Effector memory CD4-positive, alpha-beta T cell (primary cell): ENCODE measurements at places on chromosomes 2 and 18.

DNA sequence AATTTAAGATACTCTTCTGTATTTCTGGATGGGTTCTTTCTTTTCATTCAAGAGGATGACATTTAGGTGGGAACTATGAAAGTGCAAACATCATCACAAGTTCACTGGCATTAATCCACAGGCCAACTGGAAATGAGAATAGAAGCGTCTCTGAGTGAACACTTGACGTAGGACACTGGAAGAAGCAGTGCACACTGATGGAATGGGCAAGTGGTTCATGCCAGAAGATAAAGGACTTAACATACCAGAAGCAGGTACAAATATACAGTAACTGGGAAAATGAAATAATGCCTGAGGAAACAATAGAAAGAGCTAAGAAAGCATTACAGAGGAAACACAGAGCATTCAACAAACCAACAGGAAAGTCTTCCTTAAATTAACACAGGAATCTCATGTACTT is 120.9 kb upstream of the CCDC195 start:
- no peak overlapping the region for H3K27ac ChIP-seq
- no peaks in the 10 kb centered on the region for H3K27me3 ChIP-seq
- H3K4me1 ChIP-seq = no peaks in the 10 kb centered on the region
- no peak for DNase-seq

DNA sequence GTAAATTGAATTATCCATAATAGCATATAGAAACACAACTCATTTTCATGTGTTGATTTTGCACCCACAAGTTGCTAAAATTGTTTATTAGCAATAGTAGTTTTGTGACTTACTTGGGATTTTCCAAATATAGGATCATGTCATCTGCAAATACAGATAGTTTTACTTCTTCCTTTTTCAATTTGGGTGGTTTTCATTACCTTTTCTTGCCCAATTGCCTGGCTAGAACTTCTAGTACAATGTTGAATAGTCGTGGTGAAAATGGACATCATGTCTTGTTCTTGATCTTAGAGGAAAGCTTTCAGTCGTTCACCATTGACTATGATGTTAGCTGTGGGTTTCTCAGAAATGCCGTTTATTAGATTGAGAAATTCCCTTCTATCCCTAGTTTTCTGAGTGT is 60.2 kb upstream of the TCF7L1 start:
- H3K4me3 ChIP-seq = no peak overlapping the region
- H3K27ac ChIP-seq = no peak overlapping the region
- peaks cover 3% of the 10 kb centered on the region for H3K27me3 ChIP-seq

DNA sequence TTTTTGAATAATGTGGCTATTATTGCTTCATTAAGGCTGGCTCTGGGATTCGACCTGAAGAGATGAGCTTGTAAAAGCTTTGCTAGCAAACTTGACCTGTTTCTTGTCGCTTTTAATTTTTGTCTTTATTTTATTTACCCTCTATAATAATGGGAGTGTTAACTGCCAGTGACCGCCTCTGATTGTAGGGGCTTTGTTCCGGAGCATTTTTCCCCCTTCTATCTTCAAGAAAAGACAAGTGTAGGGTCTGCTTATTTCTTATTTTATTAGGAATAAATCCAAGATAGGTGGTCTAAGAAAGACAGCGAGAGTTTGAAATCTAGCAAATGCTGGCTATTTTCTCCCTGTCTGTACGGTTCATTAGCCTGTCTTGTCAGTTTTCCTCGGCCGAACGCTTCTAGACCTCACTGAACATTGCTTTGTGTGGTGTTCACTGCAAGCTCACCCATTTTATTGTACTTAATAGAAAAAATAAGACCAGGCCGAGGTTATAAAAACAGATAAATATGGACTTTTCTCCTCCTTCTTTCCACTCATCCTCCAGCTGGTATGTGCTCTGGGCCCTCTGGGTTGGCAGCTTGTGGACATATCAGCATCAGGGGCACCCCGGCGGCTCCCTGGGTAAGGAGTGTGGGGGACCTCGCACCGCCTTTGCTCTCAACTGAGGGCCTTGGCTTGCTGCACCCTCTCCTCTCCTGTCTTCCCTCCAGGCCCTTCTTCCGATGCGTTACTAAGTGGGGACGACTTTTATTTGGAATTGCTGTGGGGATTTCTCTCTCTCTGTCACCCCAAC is 8.5 kb downstream of the MEIS1 start:
- H3K4me1 ChIP-seq = no peaks in the 10 kb centered on the region
- H3K27me3 ChIP-seq = peaks cover 20% of the 10 kb centered on the region

GRCh38 chr2:73614105-73614504 is 28.1 kb downstream of the NAT8 start:
- DNase-seq = no peak
- no peaks in the 10 kb centered on the region for H3K4me1 ChIP-seq
- H3K27ac ChIP-seq = no peak overlapping the region
- H3K4me3 ChIP-seq = no peak overlapping the region
- no peaks in the 10 kb centered on the region for H3K27me3 ChIP-seq

DNA sequence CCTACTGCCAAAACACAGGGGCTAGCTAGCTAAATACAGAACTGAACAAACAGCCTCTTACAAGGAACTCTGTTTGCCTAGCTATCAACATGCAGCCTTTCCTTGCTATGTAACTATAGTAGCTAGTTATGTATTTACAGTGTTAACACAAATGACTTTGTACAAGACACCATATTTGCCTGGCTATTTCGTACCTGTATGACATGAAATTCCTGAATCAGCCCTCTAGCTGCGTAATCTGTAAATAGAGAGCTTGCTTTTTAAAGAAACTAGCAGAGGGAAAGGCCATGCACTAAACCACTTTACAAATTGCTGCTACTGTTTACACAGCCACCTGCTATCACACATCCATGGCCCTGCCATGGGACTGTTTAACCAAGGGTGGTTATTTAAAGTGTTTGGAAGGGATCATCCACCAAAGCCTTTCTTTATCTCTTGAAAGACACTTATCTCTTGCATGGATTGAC is 248.7 kb downstream of the TFCP2L1 start:
- no peak overlapping the region for H3K27ac ChIP-seq
- H3K36me3 ChIP-seq = no peaks in the 10 kb centered on the region
- DNase-seq = no peak
- H3K4me3 ChIP-seq = no peak overlapping the region
- H3K4me1 ChIP-seq = no peaks in the 10 kb centered on the region

GRCh38 chr18:32698153-32698552 is 74.7 kb downstream of the KLHL14 start:
- H3K4me3 ChIP-seq = no peak overlapping the region
- H3K27me3 ChIP-seq = no peaks in the 10 kb centered on the region
- no peak for DNase-seq

GRCh38 chr18:6836331-6836730 is 106.8 kb downstream of the ARHGAP28 start:
- no peak for DNase-seq
- no peaks in the 10 kb centered on the region for H3K27me3 ChIP-seq
- H3K36me3 ChIP-seq = no peaks in the 10 kb centered on the region
- no peaks in the 10 kb centered on the region for H3K4me1 ChIP-seq

GRCh38 chr2:9954136-9954535 is 2.6 kb downstream of the GRHL1 start:
- no peak overlapping the region for H3K27ac ChIP-seq
- H3K36me3 ChIP-seq = no peaks in the 10 kb centered on the region
- no peak for DNase-seq
- peaks cover 9% of the 10 kb centered on the region for H3K27me3 ChIP-seq

- H3K4me1 ChIP-seq = peaks cover 32% of the 10 kb centered on the region
- H3K27ac ChIP-seq = no peak overlapping the region
- no peak for DNase-seq
- H3K27me3 ChIP-seq = no peaks in the 10 kb centered on the region
Observed at GRCh38 chr2:28427741-28428415, 35.2 kb downstream of the FOSL2 start.

DNA sequence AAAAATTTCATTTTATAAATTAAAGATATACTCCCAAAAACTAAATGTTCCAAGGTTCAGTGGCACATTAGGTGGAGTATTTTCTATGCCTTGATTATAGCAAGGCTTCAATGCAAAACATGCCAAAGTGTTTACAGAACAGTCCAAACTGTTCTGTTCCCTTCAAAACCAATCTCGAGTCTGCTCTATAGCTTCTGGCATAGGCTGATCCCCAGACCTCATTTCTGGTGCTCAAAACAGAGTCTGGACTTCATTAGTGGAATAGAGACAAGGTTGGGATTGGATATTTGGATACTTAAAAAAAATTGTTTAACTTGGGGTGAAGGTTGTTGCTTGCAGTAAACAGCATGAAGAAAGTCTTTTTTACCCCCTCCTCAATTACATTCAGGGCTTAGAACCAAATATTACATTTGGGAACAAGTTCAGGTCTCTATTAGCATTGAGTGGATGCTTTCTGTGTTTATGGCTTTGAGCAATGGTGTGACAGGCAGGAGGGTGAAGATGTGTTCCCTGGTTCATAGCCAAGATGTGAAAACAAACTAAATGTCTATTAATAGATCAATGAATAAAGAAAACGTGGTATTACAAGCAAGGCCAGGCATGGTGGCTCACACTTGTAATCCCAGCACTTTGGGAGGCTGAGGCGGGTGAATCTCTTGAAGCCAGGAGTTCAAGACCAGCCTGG is 208.1 kb upstream of the RND3 start:
- no peak for DNase-seq
- H3K4me3 ChIP-seq = no peak overlapping the region
- H3K36me3 ChIP-seq = no peaks in the 10 kb centered on the region

- DNase-seq = no peak
- H3K27me3 ChIP-seq = no peaks in the 10 kb centered on the region
- H3K27ac ChIP-seq = no peak overlapping the region
- no peak overlapping the region for H3K4me3 ChIP-seq
- no peaks in the 10 kb centered on the region for H3K36me3 ChIP-seq
Observed at GRCh38 chr18:46481048-46481846, 175.8 kb downstream of the LOXHD1 start.

DNA sequence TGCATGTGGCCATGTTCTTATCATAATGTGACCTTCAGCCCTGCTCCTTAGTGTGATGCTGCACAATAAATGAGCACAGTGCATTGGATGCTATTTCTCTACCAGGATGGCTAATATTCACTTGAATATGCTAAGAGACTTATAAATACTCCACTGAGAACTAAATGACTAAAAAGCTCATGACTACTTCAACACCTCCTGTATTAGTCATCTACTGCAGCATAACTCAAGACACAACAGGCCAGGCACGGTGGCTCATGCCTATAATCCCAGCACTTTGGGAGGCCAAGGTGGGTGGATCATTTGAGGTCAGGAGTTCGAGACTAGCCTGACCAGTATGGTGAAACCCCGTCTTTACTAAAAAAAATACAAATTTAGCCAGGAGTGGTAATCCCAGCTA is 213.4 kb downstream of the RND3 start:
- H3K4me3 ChIP-seq = no peak overlapping the region
- H3K36me3 ChIP-seq = no peaks in the 10 kb centered on the region
- no peaks in the 10 kb centered on the region for H3K27me3 ChIP-seq
- H3K4me1 ChIP-seq = no peaks in the 10 kb centered on the region
- H3K27ac ChIP-seq = no peak overlapping the region
- no peak for DNase-seq

- H3K27me3 ChIP-seq = no peaks in the 10 kb centered on the region
- no peak overlapping the region for H3K27ac ChIP-seq
- no peak for DNase-seq
- no peaks in the 10 kb centered on the region for H3K4me1 ChIP-seq
- no peak overlapping the region for H3K4me3 ChIP-seq
Observed at GRCh38 chr2:49262801-49263560, 108.7 kb upstream of the FSHR start.

DNA sequence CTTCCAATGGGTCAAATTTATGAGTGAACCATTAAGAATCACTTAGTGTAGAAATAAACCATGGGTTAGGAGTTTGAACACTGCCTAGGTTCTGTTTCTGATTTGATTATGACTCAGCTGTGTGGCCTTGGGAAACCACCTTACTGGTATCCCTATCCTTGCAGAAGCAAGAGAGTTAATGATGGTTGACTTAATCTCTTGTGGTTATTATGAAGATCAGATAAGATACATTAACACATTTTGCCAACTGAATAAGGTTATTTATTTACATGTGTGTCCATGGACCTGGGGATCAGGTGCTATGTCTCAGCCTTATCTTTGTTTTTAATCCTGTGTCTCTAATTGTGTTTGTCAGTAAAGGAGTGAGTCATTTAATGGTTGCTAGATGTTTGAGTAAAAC is 5.4 kb upstream of the KCNJ13 start:
- H3K36me3 ChIP-seq = peaks cover 9% of the 10 kb centered on the region
- H3K27ac ChIP-seq = peak overlapping the region; percentile 13
- H3K27me3 ChIP-seq = no peaks in the 10 kb centered on the region

DNA sequence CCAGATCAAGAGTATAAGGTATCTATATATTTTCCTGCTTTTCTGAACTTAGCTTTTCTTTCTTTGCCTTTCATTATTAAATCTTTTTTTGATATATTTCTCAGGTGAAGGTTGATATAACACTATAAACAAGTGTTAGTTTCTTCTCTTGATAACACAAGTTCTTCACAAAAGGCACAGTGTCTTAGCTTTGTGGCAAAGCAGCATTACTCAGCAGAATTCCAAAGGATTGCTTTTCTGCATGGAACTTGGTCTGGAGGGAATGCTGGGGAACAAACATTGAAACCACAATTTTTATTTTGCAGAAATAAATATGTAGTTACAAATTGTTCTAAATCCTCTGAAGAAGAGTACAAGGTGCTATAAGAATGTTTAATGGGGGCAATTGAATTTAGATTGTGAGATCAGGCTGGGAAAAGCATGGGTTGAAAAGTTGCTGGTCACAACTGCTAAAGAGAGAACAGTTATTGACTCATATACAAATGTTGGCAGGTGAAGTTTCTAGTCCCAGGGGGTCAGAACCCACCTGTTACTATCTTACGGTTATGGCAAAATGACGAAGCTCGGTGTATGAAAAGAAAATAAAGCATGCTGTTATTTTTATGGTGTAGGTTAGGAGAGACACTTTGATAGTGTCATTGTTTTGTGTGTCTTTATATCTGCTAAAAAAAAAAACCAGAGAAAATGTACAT is 68.2 kb downstream of the UBR3 start:
- peaks cover 9% of the 10 kb centered on the region for H3K36me3 ChIP-seq
- DNase-seq = no peak
- no peaks in the 10 kb centered on the region for H3K4me1 ChIP-seq
- no peak overlapping the region for H3K27ac ChIP-seq

DNA sequence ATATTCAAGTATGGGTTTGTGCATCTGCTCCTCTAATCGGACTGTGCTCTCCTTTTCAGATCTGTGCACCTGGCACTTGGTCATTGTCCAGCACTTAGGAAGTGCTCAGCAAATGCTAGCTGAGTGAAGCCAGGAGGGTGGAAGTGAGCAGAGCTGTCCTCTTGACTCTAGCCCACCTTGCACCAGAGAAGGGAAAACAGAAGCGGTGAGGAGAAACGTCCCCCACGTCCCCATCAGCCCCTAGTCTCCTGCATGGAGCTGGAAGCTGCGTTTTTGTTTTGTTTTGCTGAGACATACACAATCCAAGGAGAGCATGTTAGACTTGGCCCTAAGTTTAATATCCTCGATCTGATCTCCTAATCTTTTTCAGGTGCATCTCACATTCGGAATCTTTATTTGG is 73.6 kb downstream of the EN1 start:
- H3K4me3 ChIP-seq = no peak overlapping the region
- H3K36me3 ChIP-seq = no peaks in the 10 kb centered on the region
- peaks cover 9% of the 10 kb centered on the region for H3K27me3 ChIP-seq
